ENCODE measurements at places on chromosomes 4 and X. TPM values are rescaled to one million over a fixed set of nuclear protein-coding genes. Genes with fewer than 3 reads are reported as not detected.

DKC1 gene
- total RNA-seq, result 37.5 TPM

ELMOD2 gene
- total RNA-seq, result 32.8 TPM

SERPINA7 gene
- total RNA-seq, result not detected

PLXNB3 gene
- 8.7 TPM for total RNA-seq

S100G gene
- not detected for total RNA-seq

GPAT3 gene
- not detected for total RNA-seq

GALNT7 gene
- 35.0 TPM for total RNA-seq

RAB39B gene
- total RNA-seq, result 2.6 TPM

VMA21 gene
- 23.9 TPM for total RNA-seq

PNMA6F gene
- not detected for total RNA-seq

GPR143 gene
- total RNA-seq, result not detected

CSAG2 gene
- total RNA-seq, result not detected

TMEM271 gene
- not detected for total RNA-seq

RS1 gene
- total RNA-seq, result not detected

AFAP1 gene
- 66.9 TPM for total RNA-seq

HPSE gene
- total RNA-seq, result 4.9 TPM

ODAPH gene
- total RNA-seq, result not detected

IRF2 gene
- 21.8 TPM for total RNA-seq

NUDT11 gene
- total RNA-seq, result 12.8 TPM

FNIP2 gene
- 17.3 TPM for total RNA-seq

FRAS1 gene
- total RNA-seq, result 0.89 TPM

PNMA5 gene
- not detected for total RNA-seq

SPATA18 gene
- 11.9 TPM for total RNA-seq
